ENCODE measurements at places on chromosomes 5 and 9. TPM values are rescaled to one million over a fixed set of nuclear protein-coding genes. Genes with fewer than 3 reads are reported as not detected.
A peak's percentile ranks its signal among the peaks of the same experiment; 100 is the strongest.

DNA sequence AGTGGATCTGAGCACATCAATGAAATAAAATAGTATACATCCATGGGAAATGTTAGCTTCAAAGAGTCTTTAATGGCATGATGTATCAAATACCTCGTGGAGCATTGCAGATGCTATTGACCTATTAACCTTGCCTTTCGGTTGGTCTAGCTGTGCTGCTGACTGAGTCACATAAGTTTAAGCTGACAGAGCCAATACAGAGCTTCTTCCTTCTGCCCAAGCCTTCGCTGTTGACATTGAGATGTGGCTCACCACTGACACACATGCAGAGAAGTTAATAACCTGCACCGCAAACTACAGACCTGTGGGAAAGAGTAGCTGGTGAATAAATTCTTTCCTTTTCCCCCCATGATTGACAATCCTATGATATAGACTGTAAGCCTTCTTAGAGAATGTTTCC is 78.2 kb downstream of the LURAP1L start:
- no peaks in the 10 kb centered on the region for H3K27me3 ChIP-seq
- no peak overlapping the region for H3K4me3 ChIP-seq
- DNase-seq = no peak
- peaks cover 16% of the 10 kb centered on the region for H3K4me1 ChIP-seq
- H3K27ac ChIP-seq = no peak overlapping the region
- H3K36me3 ChIP-seq = no peaks in the 10 kb centered on the region

The DNAH5 gene
- 0.35 TPM for total RNA-seq

- peaks cover 30% of the 10 kb centered on the region for H3K27me3 ChIP-seq
- no peak for DNase-seq
- H3K4me3 ChIP-seq = peak overlapping the region; percentile 77
- H3K36me3 ChIP-seq = no peaks in the 10 kb centered on the region
- no peak overlapping the region for H3K27ac ChIP-seq
Observed at GRCh38 chr9:98808875-98809274, 1.4 kb downstream of the GALNT12 start.

The MRRF gene
- total RNA-seq = 38.8 TPM

- no peaks in the 10 kb centered on the region for H3K27me3 ChIP-seq
- peak overlapping the region; percentile 50 for H3K27ac ChIP-seq
- H3K4me3 ChIP-seq = no peak overlapping the region
- no peak for DNase-seq
- H3K4me1 ChIP-seq = peaks cover 7% of the 10 kb centered on the region
- H3K36me3 ChIP-seq = peaks cover 8% of the 10 kb centered on the region
Observed at GRCh38 chr9:71854811-71855210, 56.2 kb downstream of the ABHD17B start.

All from WTC11 (cell line).